ENCODE measurements at places on chromosomes 7 and 10.

DNA sequence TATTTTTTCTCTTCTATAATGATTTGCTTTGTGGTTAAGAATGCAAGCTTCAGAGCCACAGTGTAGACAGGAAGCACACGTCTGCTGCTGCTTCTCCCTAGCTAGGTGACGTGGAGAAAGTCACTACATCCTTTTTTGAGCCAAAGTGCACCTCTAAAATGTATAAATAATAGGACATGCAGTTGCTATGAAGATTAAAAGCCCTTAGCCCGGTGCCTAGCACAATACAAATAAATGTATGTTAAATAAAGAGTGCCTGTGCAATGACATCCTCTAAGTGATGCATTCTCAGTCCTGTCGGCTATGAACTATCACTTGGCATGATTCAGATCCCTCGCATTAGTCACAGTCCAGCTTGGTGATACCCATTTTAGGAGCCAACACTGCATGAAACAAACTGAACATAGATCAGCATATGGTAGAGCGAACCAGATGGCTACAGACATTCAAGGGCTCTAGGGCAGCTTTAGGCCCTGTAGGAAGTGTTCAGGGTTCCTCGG is 4.8 kb upstream of the TRDMT1 start:
- peak; percentile 58 for DNase-seq

GRCh38 chr7:66807736-66808135 is 67.2 kb downstream of the RABGEF1 start:
- DNase-seq = peak; percentile 1

GRCh38 chr10:11475831-11476434 is 135.5 kb downstream of the USP6NL start:
- no peak for DNase-seq

DNA sequence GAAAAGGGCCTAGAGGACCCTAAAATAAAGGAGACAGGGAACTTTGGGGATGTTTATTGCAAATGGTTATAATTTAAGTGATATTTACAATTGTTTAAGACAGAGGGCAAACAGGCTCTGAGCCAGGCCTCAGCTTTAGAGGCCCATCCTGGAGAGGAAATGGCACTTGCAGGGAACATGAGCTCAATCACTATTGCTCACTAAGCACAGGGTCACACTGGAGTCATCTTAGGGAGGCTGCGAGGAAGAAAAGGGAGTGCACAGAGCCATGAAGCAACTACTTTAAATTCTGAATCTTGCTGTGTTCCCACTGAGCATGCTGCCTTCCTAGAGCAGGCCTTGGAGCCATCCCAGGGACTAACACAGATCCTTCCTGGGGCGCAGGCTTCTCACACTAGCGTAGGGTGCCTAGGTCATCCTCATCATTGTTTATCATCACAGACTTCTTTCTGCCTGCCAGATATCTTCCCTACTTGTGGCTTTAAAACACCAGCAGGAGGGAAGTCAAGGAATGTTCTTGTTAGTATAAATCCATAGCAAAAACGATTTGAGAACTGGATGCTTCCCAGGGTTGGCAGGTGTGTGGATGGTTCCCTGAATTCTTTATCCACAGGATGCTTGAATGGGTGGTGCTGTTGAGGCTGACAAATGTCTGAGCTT is 12.7 kb upstream of the DNAJB12 start:
- no peak for DNase-seq

GRCh38 chr7:11625669-11626068 is 206.3 kb downstream of the THSD7A start:
- no peak for DNase-seq

DNA sequence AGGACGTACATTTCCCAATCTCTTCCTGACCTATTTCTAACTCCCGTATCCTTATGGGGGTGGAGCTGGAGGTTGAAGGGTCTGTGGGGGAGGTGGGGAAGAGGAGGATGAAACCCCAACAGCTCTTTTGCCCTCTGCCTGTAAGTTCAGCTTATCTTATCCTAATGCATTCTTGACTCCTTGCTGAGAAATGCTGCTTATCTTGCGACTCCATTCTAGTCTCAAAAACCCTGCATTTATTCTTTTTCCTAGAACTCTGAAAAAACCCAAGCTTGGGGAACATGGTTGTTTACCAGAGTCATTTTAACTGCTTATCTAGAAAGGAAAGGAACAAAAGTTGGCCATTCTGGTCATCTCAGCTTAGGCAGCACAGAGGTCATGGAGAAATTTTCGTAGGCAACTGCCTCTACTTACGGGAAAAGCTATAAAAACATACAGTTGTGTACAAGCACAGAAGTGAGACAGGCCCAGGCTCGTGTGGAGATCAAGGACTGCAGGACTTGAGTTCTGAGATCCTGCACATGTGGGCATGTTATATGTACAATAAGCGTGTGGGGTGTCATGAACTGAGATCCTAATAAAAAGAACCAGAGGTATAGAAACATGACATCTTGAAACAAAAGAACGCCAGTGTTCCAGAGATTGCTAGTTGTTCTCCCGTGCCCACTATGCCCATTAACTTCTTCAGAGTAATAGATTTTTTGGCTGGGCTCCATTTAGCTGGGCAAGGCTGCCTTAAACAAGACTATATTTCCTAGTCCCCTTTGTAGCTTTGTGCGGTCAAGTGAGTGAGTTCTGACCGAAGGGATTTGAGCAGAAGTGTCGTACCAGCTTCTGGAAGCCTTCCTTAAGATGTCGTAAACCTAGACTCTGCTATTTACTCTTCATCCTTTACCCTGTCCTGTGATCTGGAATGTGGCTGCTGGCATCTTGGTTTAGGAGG is 9.6 kb downstream of the INMT start:
- DNase-seq = no peak

DNA sequence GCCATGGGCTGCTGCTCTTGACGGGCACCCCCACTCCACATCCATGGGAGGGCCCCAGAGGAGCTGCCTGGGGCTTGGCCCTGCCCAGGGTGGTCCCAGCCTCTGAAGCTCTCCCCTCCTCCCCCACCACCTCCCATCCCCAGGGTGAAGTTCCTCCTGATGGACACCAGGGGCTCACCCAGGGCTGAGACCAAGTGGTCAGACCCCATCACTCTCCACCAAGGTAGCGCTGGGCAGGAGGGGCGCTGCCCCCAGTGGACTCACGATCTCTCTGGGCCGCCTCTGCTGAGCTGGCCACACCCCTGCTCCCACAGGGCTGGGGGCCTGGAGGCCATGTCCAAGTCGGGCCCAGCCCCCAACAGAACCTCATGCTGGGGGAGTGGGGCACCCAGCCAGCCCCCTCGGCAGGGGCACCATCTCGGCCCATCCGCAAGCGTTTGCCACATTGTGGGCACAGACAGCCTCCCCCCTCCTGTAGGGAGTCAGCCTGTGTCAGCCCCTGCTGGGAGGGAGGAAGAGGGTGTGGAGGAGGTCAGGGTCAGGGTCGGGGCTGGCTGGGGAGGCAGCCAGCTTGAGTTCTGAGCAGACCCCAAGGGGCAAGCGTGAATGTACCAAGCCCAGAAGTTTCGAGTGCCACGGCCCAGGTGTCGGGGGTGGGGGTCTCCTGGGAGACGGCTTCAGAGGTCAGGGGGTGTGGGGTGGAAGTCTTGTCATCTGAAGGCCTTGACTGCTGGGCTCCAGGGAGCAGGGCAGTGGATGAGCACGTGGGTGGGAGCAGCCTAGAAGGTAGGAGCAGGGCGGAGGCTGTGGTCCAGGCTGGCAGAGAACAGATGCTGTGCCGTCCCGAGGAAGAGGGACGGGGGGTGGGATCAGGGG is 2.8 kb downstream of the UPK3B start:
- DNase-seq = peak; percentile 16

DNA sequence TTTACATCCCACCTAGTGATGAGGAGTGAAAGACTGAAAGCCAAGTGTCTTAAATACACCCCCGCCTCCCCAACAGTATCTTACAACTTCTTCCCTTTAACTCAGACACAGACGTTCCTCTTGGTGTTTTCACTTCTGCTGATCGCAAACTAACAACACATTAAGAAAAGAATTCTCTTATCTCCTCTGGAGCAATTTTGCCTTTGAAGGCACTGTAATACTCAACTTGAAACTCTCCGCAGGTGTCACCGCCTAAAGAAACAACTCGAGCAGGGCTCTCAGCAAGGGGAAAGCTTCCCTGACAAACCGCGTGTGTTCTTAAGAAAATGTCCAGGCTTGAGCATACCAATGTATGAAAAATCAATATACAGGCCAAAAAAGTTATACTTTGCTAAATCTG is 452 bp downstream of the SEMA3C start:
- DNase-seq = peak; percentile 20
